DMS79 treated with DMSO at 0.1 percent for 48 hours (cell line): ENCODE measurements at places on chromosomes 7 and 10.

GRCh38 chr7:24757353-24758275 is at the start of gene GSDME:
Gene GSDME (minus strand): TSS chr7:24757464. CDS start chr7:24749774, 7,690 bp downstream.
- no peak for DNase-seq

DNA sequence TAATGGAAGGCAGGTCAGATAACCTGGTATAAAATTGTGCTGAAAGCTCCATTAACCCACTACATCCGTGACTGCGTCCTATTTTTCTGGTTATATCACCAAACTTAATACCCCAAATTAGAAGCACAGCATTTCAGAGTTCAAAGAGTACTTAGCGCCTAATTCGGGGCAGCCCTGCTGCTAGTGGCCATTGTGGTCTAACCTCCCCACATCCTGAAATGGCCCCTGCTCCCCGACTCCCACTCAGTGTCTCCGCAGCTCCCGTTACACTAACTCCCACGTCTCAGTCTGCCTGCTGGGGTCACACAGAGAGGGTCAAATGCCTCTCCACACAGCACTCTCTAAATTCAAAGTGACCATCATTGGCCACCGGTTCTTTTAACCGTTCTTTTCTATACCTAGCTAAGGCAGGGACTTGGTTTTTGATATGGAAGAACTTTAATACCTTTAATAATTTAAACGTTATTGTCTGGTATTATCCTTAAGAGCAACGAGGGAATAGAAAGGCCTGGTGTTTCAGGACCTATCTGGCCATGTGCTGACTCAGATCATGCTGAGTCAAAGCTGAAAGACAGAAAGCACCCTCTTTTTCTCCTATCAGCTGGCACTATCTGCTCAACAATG is 117.1 kb downstream of the KMT2E start:
- no peak for DNase-seq

GRCh38 chr10:29555091-29555745 is 79.6 kb downstream of the SVIL start:
- no peak for DNase-seq

DNA sequence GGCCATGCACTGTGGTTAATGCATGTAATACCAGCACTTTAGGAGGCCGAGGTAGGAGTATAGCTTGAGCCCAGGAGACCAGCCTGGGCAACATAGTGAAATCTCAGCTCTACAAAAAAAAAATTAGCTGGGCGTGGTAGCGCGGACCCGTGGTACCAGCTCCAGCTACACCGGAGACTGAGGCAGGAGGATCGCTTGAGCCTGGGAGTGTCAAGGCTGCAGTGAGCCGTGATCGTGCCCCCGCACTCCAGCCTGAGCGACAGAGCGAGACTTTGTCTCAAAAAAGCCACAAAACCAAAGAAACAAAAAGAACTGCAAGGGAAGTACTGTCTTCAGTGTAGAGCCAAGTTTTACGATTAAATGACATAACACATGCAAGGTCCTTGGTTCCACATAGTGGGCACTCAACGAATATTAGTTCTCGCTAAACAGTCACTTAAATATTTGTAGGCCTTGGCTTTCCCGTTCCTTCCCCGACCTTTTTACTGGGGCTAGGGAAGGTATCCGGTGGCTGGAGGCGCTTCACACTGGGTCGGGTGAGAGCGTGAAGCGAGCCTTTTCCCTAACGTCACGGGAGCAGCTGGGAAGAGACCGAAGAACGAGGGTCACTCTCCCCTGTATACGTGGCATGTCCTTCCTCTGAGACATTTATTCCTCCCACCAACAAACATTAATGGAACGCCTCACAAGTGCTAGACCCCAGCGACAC is 993 bp upstream of the SND1 start:
- peak; percentile 69 for DNase-seq

DNA sequence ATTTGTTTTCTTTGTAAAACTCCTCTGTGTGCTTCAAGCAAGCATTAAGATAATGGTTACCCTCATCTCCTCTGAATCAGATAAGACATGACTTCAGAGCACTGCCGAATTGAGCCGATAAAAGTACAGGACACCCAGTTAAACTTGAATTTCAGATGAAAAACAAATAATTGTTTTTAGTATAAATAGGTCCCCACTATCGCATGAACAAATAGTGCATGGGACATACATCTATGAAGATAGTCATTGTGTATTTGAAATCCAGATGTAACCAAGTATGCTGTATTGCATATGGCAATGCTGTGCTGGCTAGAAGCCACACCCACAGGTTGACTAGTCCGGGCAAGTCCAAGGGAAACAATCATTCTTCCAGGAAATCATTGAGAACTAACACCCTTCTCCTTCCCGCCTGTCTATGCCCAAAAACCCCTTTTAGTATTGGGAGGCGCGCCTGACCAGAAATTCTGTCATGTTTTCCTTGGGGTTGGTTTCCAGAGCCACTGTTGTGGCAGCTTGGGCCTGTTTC is 12.6 kb upstream of the FGFR2 start:
- no peak for DNase-seq

- DNase-seq, result no peak
These were observed 277.1 kb downstream of the SNX13 start for GRCh38 chr7:17663061-17663675.

DNA sequence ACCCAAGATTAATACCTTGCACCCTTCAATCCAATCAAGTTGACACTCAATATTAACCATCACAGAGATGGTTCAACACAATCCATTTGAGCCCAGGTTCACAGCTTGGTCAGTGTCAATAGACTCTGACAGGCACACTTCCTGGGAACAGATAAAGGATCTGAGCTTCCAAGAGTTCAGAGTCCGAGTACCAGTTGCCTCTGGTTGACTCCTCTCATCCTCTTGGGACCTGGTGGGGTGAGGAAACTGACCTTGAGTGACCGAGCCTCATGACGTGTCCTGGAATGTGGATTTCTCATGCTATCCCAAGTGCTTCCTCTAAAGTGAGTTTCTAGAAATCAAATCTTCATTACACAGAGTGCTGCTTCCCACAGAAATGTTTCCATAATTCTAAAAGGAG is 162.0 kb downstream of the CYP26A1 start:
- DNase-seq, result no peak

- DNase-seq, result no peak
These were observed 22.8 kb downstream of the ARL5B start for GRCh38 chr10:18681971-18682411.

DNA sequence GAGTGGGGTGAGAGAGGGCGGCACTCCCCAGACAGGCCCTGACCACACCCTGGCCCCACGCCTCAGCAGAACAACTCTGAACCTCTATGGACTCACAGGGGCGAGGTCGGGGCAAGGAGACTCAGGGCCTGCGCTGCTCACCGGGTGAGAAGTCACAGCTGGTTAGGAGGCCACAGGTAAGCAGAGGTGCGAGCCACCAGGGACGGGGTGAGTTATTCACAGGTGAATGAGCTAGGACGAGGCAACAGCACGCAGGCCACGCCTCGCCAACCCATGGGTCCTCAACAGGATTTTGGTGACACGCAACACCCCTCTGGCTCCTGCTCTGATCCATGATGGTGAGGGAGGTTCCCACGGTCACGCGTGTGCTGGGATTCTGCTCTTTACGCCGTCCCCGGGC is 202.5 kb downstream of the ADARB2 start:
- no peak for DNase-seq

DNA sequence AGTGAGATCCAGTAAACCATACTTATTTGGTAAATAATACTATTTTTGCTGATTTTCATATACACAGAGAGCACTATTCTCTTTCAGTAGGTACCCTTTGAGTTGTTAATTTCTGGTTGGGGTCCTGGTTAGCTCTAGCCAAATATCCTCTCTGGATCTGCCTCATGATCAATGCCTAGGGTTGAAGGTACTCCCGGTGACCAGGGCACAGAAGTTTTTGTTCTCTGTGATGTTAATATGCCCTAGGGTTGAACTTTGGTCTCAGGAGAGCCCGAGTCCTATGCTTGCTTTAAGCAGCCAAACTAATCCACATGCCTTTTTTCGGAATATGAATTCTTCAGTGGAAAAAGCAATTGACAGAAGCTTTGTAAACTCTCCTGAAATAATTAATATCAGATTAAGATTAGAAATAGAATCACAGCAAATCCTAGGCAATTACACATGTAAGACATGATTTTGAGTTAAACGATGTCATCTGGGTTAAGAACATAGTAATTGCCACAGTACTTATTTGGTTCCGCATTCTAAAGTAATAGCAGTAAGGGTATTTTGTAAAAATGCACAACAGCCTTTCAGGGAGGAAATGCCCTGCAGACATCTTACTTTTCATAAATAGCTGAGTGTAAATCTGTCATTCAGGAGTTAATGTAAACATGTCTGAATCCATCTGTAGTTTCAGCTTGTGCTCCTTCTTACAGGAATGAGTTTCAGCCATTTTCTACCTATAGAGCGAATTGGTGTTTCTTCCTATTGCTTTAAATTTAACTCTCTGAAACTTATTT is 10.1 kb downstream of the CHN2 start:
- no peak for DNase-seq

- DNase-seq, result no peak
These were observed 4.8 kb upstream of the CALHM1 start for GRCh38 chr10:103463499-103463898.

DNA sequence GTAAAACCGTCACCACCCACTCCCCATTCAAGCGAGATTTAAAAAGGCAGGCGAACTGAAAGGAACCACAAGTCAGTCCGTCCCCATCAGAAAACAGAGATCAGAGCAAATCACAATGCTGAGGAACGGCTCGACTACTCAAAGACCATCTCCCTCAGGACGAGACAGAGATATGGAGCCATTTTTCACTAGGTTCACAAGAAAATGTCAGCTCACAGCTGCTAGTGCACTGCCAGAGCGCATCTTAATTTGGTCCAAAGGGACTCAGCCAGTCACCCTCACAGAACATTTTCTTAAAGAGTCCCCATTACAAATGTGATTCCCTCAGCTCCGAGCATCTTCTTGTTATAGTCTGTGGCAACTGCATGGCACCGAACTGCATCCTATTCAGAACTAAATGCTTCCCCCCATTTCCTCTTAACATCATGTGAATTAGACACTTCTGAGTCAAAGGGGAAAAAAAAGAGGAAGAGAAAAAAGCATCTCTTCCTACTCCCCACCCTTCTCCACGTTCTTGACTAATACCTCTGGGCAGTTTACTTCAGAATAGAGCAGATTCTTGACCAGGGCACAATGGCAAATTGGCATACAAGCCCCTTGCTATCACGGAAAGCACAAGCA is 683.9 kb downstream of the MAGI2 start:
- DNase-seq, result peak; percentile 40

GRCh38 chr7:45469103-45469502 is 105.1 kb upstream of the ADCY1 start:
- no peak for DNase-seq

GRCh38 chr10:118516716-118517115 is 78.7 kb downstream of the PRLHR start:
- DNase-seq, result no peak

- DNase-seq, result peak; percentile 25
These were observed 9.5 kb upstream of the RBM20 start for GRCh38 chr10:110634527-110635209.

GRCh38 chr10:79149662-79150443 is 81.1 kb downstream of the ZMIZ1 start:
- DNase-seq, result no peak

DNA sequence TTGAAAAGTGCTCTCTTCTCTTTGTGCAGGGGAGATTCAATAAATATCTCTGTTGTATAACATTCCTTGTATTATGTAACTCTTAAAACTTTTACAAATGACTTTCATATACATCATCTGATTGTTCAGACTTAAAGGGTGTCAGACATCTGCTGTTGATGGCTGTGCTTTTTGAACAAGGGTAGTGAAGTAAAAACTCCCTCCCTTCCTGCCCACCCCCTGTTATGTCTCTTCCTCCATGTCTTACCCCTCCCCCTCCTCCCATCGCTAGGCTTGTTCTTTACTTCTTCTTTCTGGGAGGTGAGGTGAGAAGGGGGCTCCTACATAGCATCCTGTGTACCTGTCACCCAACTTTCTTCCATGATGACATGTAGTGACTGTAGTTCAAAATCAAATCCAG is 23.4 kb upstream of the ABCB4 start:
- DNase-seq, result no peak

DNA sequence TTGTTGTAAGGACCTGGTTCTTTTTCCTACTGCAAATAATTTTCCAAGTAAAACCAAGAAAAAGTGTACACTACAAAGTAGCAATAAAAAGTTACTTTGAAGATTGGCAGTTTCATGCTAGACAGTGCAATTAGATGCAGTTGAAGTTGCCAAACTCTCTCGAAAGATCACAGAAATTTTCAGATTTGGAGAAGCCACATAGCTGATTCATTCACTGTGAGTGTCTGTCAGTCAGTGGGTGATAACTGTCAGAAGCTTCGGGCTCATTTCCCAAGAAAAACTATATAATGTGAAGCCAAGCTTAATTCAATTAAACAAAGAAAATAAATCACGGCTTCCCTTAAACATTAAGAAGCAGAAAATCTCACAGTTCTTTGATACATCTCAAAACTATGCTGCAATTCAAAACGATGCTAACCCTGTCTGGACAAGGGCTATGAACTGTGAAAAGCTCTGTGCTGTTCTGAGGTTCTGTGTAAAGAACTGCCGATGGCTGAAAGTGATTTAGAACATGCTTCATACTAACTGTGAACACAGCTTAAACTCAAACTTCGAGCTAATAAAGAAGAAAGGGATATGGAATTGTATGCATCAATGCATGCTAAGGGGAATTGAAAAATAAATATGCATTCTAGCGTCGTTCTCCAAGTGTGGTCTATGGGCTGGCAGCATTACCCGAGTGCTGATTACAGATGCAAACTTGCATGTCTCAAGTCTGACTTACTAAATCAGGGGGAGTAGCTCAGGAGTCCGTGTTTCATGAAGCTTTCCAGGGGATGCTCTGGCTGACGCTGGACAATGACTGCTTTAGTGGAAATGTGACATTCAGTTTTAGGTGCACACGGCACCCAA is 557.4 kb downstream of the CALN1 start:
- no peak for DNase-seq

DNA sequence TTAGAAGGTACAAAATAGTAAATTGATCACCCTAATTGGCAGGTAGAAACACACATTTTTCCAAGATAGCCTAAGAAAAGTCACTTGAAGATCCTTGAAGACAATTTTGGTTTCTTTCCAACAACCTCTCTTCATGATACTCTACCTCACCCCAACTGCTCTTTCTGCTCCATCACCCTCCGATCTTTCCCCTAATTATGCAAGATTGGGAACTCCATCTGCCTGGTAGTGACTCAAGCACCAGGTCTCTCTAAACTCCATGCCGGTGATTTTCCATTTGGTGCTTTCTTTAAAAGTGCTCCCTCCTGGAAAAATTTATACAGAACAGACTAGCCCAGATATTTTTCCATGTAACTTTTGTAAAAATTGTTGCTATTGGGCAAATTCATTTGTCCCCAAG is 1.1 kb upstream of the AKR1B1 start:
- DNase-seq, result peak; percentile 49

GRCh38 chr7:69283421-69283820 is 314.9 kb upstream of the AUTS2 start:
- no peak for DNase-seq

DNA sequence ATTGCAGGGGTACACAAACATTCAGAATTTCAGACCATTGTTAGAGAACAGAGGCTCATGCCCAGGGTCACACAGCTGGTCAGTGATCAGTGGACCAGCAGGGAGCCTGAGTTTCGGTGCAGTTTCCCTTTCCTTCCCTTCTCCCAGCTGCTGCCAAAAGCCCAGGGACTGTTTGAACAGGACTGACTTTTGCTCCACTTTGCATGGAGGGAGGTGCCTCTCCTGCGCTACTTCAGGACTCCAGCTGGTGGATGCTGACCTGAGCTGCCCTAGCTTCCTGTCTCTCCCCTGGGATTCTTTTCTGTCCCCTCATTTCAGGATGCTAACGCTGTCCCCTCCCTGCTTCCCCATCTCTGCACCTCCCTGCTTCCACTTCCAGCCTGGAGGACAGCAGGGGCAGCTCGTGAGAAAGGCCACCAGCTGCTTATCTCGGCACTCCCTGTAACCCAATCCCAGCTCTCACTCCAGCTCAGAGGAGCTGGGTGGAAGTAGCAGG is 14.5 kb downstream of the SH2D4B start:
- no peak for DNase-seq
